CD4-positive, alpha-beta T cell treated with Interleukin-2 at 100 ng/mL for 4 hours (primary cell): ENCODE measurements at places on chromosomes 7 and 10.
A peak's percentile ranks its signal among the peaks of the same experiment; 100 is the strongest.

DNA sequence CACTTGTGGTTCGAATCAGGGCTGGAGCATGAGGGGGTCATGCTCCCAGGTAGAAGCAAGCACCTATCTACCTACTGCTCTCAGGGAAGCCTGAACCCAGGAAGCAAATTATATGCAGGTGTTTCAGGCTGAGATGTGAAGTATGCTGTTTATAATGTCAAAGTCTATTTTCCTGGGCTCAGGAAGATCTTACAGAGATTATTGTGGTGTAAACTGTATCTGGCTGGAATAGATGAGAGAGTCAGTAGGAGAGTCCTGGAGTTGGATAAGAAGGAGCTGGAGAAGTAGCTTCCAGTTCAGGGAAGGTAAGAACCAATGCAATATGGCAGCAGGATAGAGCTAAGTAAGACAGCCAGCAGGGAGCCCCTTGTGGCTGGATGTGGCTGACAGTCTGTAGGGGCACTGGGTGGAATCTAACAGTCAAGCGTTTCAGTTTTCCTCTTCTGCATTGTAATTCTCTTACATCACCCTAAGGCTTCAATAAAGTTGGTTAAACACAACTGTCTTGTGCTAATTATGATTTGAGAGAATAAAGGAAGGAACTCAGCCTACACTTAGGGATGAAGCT lies 105.9 kb upstream of the EEPD1 start:
- DNase-seq: no peak

DNA sequence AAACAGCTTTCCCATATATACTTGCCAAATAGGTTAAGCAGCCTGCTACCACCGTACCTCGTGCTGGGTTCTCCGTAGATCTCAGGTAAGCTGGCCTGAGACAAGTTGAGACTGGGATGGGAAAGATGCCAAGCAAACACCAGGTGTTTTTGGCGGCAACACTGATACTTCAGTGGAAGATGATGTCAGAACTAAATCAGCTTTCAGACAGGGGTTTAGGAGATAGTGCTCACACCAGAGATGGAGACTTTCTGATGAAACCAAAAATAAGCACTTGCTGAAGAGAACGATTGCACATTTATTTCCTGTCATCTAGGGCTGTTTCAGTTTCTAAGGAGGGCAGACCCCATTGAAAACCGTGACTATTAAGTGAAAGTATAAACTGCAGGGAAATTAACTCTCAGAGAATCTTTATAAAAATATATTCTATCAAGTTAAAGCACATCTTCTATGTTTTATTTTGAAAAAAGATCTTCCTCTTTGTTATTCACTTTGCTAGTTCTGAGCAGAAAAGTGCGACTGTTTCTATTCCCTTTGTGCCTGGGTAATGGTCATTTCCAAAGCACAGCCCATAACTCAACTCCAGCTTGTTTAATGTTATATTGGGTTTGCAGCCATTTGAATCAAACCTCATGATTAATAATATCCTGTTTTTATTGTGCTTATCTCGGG lies 149.9 kb downstream of the CPED1 start:
- no peak for DNase-seq

GRCh38 chr7:1931256-1931950 lies 261.3 kb downstream of the ELFN1 start:
- no peak for DNase-seq

- no peak for DNase-seq
Measured at GRCh38 chr10:13628661-13629060, 41.9 kb downstream of the PRPF18 start.

GRCh38 chr10:27581225-27581624 lies 77.1 kb downstream of the RAB18 start:
- no peak for DNase-seq

DNA sequence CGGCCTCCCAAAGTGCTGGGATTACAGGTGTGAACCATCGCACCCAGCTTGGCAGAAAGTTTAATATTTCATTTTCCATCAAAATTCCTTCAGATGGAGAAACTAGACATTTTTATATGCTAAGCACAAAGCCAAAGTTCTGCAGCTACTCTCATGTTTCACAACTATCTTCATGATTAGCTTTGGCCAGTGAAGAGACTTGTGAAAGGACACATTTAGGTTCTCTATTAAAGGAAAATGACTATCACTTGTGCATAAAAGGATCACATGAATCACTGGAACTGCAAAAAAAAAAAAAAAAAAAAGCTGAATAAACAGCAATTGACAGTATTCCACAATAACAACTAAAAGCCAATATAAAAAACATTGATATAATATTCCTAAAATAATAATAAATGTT lies 16.2 kb downstream of the FGFBP3 start:
- DNase-seq: no peak

- no peak for DNase-seq
Measured at GRCh38 chr7:102055181-102055976, 231.3 kb upstream of the SH2B2 start.

DNA sequence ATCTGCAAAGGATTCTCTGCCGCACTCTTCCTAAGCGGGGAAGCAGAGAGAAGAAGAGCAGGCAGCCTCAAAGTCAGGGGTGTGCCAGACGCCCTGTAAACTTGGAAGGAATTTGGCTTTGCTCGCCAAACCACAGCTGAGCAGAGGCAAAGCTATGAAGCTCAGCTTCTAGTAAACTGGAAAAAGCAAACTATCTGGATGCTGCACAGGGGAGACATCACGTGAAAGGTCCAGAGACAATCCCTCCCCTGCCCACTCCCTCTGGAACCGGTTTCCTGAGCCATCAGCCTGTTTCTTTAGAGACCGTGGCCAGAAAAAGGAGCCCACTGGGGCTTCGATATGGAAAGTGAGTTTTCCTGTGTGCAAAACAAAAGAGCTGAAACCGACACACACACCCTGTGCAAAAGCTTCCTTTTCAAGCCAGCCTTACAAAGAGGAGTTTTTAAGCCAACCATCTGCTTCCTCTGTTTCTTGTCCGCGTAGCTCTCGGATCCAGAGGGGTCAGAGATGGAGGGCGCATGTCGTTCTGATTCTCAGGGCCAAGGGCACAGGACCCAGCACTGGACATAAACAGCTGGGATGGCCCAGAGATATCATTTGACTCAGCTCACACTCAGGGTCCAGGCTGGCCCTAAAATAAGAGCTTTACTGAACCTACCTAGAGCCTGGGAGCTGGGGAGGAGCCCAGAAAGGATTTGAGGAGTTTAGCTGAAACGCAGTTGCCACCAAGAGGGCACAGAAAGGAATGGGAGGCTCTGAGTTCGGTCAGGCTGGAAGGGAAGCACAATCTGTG lies 58.2 kb upstream of the DNAAF5 start:
- no peak for DNase-seq

DNA sequence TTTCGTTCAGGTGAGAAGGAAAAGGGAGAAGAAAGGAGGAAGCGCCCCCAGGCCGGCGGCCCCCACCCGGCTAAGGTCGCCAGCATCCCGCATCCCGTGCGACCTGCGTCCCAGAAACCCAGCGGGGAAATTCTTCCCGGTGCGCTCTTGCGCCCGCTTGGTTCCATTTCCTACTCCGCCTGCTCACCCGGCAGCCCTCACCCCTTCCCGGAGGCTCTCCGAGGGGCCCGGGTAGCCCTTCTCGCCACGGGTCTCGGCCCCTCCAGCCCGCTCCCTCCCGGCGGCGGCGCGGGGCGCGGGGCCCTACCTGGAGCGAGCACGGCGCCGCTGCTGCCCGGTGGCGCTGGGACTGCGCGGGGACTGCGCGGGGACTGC lies at the start of gene PRKCQ:
Gene PRKCQ, minus strand, starts transcription at position 373 of the 375 bp plus-strand sequence. CDS start 65,141 bp downstream, outside the sequence.
- DNase-seq: peak; percentile 32

GRCh38 chr10:22803261-22803885 lies 89.0 kb upstream of the PIP4K2A start:
- DNase-seq: no peak

DNA sequence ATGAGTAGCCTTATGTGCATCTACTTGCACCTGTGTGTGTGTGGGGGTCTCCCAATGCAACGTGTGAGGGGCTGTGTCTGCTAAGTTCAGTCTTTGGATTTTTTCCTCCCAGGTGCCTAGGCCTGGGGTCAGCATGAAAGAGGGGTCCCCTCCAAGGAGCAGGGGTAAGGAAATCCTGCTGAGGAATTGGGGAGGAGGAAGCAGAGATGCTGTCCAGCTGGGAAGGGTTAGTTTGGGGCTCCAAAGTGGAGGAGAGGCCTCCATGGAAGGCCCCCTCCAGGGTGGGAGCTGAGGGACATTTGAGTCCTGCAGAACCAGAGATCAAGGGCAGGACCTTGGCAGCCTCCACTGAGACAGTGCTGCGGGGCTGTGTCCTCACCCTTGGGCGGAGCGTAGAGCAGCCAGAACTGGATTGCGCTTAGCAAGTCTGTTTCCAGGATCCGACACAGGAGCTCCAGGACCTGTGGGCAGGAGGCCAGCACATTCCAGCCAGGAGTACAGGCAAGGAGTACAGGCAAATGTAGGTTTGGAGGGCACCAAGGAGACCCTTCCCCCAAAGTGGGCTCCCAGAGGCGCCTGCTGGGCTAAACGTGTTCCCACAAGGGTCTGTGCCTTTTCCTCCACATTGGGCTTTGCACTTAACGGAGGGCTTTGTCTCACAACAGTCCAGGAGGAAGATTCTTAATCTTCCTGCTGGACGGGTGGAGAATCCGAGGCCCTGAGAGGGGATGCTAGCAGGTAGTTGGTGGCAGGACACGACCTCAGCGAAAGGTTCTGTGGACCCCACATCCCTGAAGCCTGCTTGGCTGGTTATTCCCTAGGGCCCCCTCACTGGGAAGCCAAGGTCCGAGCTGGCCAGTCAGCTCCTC lies 10.1 kb downstream of the TBATA start:
- DNase-seq: no peak

- DNase-seq: no peak
Measured at GRCh38 chr10:17213646-17214349, 12.3 kb upstream of the TRDMT1 start.

GRCh38 chr7:100155553-100156317 lies 2.8 kb downstream of the TRAPPC14 start:
- no peak for DNase-seq

DNA sequence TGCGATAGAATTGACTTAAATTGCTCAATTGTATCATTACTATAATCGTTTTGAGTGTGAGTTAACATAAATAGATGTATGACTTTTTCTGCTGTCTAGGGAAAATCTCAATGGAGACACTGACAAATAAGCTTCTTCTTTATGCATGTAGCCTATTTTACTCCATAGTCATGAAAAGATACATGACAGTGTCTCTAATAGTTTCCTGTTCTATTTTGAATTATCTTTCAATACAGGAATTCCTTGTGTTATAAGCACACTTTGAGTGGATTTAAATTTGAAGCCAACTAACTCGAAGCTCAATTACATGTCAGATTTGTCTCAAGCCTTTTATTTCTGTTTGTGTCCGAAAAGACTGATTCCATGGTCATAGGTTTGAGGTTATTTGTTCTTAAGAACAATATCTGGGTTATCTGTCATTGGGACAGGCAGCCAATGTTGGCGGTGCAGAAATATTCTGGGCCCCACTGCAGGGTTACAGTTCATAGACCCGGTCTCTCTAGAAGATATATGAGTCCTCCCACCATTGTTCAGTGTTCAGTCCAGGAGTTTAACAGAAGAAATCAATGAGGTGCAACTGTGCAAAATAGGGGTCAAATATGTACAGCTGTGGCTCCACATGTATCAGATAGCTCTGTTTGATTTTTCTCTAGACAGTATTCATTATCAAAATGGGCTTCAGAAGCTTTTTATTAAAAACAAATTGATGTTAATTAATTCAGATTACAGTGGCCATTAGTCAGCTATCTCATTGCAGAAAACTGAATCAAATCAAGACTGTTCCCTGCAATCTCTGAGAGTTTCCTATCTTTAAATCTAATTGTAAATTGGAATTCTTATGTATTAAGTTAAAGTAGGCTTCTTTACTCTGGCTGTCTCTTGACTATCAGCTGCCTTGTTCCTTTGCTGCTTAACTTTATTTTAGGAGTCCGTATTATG lies 1238.8 kb downstream of the NXPH1 start:
- no peak for DNase-seq

DNA sequence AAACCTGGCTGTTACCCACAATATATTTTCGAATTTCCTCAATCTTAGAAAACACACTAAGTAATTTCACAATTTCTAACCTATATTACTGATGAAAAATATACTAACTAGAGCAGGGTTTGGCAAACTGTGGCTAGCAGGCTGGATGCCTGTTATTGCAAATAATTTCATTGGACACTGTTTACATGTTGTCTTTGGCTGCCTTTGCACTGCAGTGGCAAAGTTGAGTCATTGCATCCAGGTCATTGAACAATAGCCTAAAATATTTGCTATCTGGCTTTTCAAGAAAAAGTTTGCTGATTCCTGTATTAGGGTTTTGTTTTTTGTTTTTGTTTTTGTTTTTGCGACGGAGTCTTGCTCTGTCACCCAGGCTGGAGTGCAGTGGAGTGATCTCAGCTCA lies 47.2 kb downstream of the KIF11 start:
- DNase-seq: no peak

DNA sequence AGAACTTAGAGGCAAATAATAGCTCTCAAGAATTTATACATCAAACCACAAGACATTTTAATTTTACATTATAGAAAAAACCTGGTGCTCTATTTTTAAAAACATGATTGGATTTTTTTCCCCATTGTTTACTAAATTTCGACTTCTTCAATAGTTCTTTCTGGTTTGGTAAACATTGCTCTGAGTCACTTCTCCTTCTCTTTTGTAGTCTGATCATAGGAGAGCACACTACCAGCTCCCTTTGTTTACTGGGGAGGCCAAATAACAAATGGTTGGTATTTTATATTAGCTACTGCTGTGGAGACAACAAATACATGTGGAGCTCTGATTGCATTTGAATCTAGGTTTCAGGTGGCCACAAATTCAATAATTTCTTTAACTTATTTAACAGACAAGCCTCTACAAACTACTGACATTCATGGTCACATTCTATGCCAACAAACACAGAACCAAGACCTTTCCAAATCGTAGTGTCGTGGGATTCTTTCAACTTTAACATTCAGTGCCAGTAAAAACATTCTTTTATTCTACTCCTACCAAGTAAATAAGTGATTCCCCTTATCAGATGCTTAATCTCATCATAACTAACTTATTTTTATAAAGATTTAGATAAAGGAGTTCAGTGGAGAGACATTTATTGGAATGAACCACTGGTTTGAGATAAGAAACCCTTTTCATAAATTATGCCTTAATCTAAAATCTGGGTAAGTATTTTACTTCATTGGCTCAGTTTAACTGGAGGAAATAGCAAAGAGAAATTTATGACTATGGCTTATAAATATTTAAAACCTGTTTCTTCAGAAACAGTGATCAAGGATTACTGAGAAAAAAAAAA lies 17.7 kb upstream of the FXYD4 start:
- no peak for DNase-seq

GRCh38 chr7:76196786-76197185 lies 4.9 kb upstream of the SRRM3 start:
- no peak for DNase-seq

DNA sequence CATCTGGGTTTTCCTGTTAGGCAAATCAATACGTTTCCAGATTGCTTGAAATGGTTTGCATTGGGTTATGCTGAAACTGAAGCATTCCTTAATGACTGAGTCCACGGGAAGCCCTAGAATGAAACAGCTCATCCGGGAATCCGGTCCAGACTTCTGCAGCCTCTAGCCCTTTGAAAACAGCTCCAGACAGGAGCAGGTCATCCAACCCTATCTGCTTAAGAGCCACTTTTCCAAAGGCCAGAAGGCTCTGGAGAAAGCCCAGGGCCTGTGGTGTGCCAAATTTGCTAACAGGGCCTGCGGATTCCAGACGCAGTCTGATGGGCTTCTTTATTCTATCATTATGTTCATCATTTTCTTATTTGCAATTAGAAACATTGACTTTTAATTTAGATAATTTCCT lies 265.4 kb downstream of the SKIDA1 start:
- DNase-seq: no peak
